ENCODE measurements at places on chromosomes 12 and 14. TPM values are rescaled to one million over a fixed set of nuclear protein-coding genes. Genes with fewer than 3 reads are reported as not detected.

Gene BEST3
- not detected for total RNA-seq

Gene CLEC14A
- total RNA-seq: 15.9 TPM

Gene NTF3
- total RNA-seq: 0.50 TPM

Gene WASHC3
- 192 TPM for total RNA-seq

Gene SERPINA10
- total RNA-seq: 0.17 TPM

Gene PIK3C2G
- total RNA-seq: not detected

Gene NPAS3
- total RNA-seq: 0.17 TPM
